ENCODE measurements at places on chromosomes 2 and 18.

GRCh38 chr2:15205562-15205961 is 355.6 kb downstream of the NBAS start:
- peak; percentile 69 for DNase-seq

- no peak for DNase-seq
Measured at GRCh38 chr2:234548695-234549420, 52.0 kb upstream of the ARL4C start.

DNA sequence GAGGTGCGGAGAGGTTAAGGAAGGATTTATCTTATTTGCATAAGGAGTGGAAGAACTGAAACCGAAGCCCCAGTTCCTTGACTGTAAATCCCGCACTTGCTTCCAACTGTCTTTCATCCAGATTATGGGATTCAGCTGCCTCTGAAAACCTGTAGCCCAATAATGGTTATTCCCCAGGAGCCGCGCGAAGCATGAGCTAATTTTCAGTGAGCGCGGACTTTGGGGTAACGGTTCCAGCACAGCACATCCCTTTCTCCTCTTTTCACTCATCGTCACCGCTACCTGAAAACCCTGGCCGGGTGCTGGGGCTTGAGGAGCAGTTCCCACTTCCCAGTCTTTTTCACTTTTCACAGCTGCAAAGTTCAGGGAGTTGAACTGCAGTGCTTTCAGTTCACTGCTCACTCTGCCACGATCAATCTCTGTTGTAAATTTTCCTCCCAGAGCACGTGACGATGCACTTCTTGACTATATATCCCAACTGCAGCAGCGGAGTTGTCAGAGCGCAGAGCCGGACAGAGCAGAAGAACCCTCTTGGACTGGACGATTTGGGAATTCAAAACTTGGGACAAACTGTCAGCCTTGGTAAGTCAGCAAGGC is at the start of gene KCNE4:
Gene KCNE4, plus strand, starts transcription at position 498 of the 597 bp plus-strand sequence. CDS start 641 bp downstream, outside the sequence.
- no peak for DNase-seq

DNA sequence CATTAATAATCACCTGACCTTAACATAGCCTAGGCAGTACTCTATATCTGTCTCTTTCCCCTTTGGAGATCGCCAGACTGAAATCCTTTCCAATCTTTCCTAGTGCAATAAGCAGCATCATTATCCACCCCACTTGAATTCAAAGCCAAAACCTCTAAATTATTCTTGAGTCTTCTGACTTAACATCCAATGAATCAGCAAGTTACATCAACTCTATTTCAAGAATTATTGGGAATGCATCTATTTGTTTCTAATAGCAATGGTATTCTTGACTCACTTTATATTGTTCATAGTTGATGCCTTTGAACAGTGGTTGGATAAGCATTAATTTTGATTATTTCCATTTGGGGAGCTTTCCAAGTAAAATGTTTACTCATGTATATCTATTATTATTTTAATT is 144.8 kb downstream of the ZNF804A start:
- DNase-seq = no peak

DNA sequence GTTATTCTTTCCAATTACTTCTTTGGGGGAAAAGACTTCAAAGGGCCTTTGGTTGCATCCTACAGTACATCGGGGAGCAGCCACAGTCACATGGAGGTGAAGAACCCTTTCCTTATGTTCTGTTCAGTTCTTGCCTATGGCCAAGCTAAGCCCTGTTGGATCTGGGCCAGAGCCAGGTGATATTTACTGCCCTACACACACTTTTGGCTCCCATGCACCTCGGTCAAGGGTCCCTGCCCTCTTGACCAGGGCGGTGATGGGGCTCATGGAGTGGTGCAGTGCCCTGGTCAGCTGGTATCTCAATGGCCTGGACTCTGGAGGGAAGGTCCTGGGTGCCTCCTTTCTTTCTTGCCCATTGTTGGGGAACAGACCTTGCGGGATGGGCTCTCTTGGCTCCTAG is 98.7 kb downstream of the VAPA start:
- DNase-seq = no peak

DNA sequence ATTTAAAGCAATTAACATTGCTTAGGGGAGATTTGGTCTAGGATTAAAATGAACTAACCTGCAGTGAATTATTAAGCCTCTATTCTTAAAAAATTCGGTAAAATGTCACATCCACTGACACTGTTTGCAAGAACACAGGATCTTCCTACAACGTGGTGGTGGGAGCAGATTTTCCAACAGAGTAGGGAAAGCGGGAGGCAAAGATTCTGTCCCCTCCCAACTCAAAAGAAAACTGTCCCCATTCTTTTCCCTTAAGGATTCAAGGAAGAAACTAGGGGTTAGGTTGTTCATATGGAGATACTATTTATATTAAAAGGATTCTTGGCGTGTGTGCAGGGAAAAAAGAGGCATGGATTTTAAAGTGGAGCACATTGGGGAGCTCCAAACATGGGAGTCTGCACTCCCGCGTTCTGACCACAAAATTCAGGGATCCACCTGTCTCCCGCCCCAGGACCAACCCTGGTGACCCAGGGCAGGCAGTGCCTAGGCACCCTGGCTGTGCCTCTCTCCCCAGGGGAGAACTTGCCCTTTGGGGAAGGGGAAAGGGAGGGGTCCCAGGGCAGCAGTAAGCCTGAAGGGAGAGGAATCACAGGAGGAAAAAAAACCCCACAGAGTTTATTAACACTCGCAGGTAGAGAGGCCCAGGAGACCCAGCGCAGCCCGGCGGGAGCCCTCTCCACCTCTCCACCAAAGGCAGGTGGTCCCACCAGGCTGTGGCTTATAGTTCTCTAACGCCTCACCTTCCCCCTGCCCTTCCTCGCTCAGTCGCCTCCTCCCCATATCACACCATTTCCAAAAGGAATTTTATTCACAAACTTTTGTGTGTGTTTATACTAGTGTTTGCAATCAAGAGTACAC is 2.3 kb downstream of the PTGR3 start:
- no peak for DNase-seq

- DNase-seq = no peak
Measured at GRCh38 chr18:35158728-35159450, 81.9 kb upstream of the ZNF397 start.

DNA sequence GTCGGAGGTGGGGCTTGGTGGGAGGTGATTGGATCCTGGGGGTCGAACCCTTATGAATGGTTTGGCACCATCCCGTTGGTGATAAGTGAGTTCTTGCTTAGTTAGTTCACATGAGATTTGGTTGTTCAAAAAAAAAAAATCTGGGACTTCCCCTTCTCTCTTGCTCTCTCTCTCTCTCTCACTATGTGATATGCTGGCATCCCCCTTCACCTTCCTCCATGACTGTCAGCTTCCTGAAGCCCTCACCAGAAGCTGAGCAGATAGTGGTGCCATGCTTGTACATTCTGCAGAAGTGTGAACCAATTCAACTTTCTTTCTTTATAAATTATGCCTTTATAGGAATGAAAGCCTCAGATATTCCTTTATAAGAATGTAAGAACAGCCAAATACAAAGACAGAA is 269.7 kb upstream of the APCDD1 start:
- no peak for DNase-seq

- peak; percentile 43 for DNase-seq
Measured at GRCh38 chr2:98555696-98556095, 52.6 kb downstream of the COA5 start.

GRCh38 chr18:7735196-7735595 is 168.1 kb downstream of the PTPRM start:
- no peak for DNase-seq

GRCh38 chr2:102540882-102541281 is 67.9 kb downstream of the SLC9A4 start:
- DNase-seq = no peak

DNA sequence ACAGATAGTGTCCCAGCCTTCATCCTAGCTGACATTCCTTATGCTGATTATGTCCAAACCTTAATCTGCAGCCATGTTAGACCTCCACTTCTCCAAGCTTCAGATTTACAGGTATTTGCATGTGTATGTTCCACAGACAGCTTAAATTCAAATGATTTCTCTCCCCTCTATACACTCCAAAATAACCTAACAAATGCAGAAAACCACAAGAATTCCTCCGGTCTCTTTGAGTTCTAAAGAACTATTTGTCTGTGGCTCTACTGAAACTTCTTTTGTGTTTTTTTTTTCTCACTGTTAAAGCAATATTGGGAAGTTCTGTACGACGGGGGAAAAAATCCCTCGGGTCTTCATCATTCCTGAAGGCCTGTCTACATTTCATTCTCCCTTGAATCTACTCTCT is 8.6 kb downstream of the NDUFS1 start:
- no peak for DNase-seq

DNA sequence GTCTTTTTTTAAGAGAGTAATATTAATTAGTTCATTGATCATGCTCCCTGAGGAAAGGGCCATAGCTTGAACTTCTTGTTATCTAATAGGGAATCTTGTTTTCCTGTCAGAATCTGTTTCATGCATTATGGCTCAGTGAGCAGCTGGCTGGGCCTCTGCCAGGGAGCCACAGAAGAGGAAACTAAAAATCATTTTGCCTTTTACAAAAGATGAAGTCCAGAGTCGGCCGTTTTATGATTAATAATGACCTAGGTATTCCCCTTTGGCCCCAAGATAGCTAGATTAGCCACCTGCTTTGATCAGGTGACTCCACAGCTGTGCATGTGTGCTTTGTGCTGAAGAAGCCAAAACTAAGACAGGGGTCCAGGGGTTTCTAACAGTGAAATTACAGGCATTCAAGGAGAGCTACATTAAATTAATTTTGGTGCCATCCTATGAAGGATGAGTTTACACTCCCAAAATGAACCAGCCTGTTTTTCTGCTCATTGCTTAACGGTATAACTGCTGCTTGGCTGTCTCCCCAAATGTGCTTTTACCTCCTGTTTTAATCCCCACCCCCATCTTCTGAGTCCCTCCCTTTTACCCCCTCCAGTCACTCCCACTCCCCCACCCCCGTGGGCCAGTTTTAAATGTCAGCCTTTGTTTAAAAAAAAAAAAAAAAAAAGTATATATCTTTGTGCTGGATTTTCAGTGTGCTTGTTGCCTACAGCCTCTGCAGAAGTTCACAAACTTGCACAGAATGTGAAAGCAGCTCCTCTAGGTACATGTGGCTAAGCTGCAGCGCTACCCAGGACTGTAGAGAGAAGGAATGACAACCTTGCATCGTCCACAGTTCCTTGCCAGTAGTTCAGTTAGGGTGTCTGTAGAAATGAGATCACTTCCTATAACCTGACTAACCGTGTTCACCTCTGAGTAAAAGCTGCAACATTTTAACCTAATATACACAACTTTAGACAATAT is 93.1 kb downstream of the CABLES1 start:
- no peak for DNase-seq

DNA sequence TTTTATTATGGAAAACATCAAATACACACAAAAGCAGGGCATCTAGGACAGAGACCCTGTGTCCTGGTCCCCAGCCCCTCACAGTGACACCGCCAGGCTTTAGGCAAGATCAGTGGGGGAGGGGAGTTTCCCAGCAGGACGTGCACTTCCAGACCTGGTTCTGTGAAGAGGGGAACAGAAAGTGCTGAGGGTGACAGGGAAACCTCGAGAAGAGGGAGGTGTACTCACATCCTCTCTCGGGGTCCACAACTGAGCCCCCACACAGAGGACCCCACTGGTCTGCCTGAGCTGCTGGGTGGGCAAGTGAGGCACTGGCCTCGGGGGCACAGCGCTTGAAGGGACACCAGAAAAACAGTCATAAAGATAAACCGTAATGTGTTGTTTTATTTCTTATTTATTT is 4.4 kb upstream of the GPR35 start:
- DNase-seq = no peak

DNA sequence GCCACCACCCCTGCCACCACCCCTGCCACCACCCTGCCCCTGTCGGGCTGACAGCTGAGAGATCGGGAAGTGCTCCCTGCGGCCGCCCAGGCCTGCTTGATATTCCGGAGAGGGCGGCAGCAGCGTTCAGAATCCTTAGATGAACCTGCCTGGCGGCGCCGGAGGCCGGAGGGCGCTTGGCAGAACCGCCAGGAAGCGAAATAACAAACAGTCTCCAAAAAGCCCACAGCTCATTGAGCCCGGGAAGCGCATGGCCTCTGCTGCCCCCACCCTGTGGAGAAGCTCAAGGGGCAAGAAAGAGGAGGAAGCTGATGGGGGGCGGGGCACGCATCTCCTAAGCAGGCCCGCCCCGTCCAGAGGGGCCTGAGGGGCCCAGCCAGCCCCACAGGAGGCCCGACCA is 92.2 kb upstream of the MBOAT2 start:
- DNase-seq = peak; percentile 39

DNA sequence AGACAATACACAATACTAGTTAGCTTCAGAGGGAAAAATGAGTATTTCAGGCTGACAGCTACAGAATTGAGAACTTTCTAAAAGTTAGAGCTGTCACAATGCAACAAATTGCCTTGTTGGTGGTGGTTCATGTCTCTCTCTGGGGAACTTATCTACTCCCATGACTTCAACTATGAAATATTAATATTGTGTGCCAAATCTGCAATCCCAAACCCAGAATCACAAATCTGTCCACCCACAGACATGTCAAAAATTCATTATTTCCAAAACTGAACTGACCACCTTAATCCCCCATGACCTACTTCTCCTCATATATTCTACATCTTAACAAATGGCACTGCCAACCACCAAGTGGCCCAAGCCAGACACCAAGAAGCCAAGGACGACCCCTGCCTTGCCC is 143.5 kb downstream of the TCF4 start:
- no peak for DNase-seq

DNA sequence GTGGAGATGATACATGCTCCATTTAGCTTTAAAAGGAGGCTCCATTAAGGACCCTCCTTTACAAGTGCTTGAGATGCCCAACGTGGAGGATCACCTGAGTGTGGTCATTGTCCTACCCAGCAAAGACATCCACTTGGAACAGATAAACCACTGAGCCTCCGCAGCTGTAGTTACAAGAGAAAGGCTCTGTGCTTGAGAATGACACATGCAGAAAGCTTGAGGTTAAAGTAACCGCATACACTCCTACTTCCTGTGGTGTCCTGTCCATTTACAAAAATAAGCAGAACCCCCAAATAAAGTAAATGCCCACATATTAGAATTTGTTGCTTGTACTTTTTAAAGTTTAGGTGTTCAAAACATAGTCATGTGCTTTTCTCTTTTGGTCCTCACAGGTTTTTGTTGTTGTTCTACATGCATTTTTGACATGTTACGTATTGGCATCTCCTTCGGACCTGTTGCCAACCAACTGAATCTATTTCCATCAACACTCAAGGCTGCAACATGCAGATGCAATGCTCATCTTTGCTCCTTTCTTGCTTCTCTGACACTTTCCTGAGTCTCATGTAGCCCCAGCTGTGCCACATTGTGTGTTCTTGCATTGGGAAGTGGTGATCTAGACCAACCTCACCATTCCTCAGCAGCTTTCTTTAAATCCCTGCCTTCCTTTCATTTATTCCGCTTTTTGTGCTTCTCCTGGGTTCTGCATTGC is 56.0 kb downstream of the SERPINB7 start:
- no peak for DNase-seq

- DNase-seq = no peak
Measured at GRCh38 chr2:165114346-165114939, 89.4 kb downstream of the SCN3A start.

- no peak for DNase-seq
Measured at GRCh38 chr2:58606799-58607198, 365.7 kb upstream of the FANCL start.

DNA sequence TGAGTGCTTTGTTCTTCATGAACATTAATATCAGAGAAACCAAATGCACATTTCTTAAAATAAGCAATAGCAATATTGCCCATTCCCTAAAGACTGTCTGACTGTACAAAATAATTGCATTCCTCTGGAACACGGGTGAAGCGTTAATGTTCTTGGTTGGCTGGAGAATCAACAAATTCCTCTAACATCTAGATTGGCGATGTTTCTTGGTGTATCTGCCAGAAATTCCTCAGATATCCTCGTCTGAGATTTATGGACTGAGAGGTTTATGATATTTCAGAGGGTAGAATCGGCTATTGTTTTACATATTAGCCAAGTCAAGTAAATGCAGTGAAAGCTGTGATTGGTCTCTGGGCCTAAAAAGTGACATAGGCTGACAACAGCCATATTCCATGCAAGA is 27.1 kb upstream of the SPTBN1 start:
- no peak for DNase-seq

All from activated effector memory CD4-positive, alpha-beta T cell treated with anti-CD3 and anti-CD28 coated beads, Interleukin-2, amount 50 U/mL, for 16 hours (primary cell).